ENCODE measurements at places on chromosomes 6 and 20.

GRCh38 chr6:89895276-89895874 is 1.1 kb downstream of the GJA10 start:
- DNase-seq, result no peak

DNA sequence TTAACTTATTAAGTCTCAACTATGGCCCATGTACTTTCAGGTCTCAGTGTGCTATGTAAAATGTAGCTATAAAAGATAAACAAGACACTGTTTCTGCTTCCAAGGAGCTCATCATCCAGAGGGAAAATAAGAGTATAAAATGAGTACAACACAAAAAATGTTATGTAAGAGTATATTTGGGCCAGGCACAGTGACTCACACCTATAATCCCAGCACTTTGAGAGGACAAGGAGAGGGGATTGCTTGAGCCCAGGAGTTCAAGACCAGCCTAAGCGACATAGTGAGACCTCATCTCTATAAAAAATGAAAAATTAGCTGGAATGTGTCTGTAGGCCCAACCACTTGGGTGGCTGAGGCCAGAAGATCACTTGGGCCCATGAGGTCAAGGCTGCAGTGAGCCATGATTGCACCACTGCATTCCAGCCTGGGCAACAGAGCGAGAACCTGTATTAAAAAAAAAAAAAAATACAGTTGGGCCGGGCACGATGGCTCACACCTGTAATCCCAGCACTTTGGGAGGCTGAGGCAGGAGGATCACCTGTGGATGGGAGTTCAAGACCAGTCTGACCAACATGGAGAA is 124.0 kb downstream of the EDN1 start:
- no peak for DNase-seq

DNA sequence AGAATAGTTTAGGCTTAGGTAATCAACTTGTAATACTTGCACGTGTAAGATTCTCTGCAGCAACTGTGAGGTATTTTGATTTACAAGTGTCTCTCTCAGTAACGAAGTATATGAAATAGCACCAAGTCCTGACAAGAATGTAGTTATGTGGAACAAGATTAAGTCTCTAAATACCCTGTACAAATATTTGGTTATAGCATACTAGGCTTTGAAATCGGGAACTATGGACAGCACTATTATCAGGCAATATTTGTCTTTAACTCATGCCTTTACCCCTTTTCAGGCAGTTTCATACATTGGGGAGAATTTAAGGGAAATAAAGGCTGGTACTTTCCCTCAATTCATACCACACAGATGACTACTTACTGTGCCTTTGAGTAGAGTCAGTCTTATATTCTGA is 93.2 kb downstream of the GRIK2 start:
- DNase-seq, result no peak

- no peak for DNase-seq
Measured at GRCh38 chr20:10922506-10922905, 248.7 kb upstream of the JAG1 start.

GRCh38 chr6:13262302-13263230 is 65.8 kb downstream of the TBC1D7 start:
- DNase-seq, result no peak

Measured in T-helper 9 cell (primary cell).